ENCODE measurements at places on chromosomes 5 and 9.

GRCh38 chr5:175689147-175689991 lies 31.5 kb downstream of the HRH2 start:
- no peak for DNase-seq

DNA sequence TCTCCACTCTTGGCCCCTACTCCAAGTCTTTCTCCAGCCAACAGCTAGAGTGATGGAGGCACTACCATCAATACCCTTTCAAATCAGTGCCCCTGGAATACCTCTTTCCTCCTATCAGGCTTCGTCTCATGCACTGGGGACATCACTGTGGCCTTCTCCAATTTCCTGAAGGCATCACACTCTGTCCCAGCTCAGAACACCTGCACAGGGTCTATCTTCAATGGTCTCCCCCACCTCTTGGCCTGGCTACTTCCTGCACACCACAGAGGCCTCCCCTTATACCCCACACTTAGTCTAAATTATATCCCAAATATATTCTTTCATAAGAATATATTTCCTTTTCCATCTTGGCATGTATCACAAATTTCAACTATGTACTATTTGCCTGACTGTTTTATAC lies 34.5 kb downstream of the ECPAS start:
- no peak for DNase-seq

DNA sequence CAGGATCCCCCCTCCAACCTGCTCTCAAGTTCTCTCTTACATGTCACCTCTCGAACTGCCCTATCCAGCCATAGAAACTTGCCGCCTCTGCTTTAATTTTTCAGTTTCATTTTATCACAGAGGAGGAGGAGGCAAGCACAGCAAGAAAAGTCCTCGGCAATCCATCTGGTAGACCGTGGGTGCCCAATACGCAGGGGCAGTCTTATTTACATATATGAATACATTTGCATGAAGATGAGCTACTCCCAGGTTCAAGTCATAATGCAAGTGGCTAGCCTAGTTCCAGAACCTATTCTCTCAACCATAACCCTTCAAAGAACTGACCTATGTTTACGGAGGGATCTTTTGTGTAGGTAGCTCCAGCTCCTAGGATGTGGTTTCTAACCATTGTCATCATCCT lies 223.2 kb upstream of the PANK3 start:
- no peak for DNase-seq

DNA sequence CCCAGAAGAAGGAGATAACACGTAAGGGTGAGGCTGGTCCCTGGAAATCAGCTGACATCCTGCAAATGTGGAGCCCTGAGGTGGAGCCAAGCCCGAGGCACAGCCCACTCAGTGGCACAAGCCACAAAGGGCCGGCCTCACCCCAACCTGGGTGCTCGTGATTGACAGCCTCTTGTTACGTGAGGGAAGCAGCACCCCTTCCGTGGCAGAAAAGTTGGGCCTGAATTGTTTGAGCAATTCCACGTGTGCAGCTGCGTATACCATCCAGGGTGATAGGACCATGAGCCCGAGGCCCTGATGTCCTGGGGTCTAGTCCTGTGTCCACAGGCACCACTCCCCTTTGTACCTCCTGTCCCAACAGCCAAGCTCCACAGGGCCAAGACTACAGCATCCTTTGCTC lies 4.8 kb downstream of the ORM2 start:
- DNase-seq: no peak

GRCh38 chr5:162837155-162837554 lies 600.2 kb upstream of the CCNG1 start:
- no peak for DNase-seq

DNA sequence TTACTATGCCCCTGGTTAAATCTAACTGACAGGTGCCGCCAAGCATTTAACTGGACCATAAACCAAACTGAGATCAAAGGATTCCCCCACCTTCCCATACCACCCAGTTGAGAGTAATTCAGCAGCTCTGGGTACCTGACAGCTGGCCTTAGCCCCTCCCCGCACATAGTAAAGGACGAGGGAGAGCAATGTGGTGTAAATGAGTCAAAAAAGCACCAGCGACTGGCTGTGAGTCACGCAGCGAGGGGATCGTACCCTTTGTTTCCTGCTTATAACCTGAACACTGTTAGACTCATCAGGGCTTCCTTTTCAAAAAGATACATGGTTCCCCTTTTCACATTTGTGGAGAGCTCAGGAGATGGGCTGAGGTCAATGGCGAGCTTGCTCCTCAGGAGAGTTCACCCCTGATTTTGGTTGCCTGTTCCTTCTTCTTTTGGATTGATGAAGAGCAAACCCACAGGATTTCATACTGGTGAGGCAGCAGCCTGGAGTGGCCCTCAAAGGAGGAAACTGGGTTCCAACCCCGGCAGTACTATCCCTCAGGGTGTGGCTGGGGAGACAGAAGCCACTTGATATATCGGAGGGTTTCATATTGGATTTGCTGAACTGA lies 71.5 kb downstream of the ANKRD33B start:
- peak; percentile 15 for DNase-seq

DNA sequence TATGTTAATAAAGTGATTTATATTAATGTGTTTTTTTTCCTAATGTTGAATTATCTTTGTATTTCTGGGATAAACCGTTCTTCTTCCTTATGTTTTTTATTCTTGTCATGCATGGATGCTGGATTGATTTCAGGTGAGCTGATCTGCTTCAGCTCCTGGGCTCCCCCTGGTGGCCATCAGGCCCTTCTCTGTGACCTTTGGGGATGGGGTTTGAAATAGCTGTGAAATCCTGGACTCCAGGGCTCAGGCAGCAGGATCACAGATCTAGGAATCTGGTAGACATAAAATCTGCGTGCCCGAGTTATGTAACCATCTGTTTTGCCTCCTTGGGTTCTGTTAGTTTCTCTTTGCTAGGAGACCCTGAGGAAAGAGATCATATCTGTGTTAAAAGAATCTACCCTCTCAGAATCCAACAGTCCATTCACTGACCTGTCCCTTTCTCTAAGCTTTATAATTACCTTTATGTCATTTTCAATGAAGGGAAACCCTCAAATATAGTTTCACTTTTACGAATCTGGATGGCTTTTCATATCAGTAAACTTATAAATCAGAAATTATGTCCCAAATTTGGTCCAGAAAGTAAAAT lies 12.2 kb upstream of the OR13J1 start:
- DNase-seq: peak; percentile 64

GRCh38 chr9:133795049-133795448 lies 56.9 kb upstream of the SARDH start:
- no peak for DNase-seq

DNA sequence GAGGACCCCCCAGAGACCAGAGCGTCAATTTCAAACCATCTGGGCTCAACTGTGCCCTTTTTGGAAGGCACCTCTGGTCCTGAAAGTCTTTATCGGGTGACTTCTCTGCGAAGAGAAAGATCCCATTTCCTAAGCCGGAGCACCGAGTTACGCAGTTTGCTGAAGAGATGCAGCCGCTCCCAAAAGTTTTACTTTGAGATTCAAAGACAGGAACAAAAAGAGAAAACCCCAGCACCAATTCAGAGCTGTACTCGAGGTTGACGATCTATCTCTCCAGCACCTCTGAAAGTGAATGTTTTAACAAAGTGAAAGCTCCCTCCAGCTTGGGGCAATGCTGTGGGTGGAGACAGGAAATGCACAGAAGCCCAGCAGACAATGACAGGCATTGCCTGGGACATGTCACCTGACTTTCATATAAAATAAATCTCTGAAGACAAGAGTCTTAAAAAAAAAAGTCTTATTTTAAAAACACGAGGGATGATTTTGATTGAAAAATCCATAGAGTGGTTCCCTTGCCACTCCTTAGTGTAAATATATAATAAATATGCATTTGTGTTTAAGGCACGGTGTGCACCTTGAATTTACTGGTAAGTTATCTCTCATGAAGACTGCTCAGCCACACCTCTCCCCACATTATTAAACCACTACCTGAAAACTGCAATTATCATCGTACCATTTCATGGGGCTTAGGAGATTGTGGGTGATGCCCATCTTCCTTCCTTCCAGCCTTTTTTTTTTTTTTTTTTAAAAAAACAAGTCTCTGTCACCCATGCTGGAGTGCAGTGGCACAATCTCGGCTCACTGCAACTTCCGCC lies 79.9 kb downstream of the FNBP1 start:
- peak; percentile 40 for DNase-seq

- no peak for DNase-seq
Measured at GRCh38 chr9:119487118-119487827, 118.0 kb upstream of the BRINP1 start.

DNA sequence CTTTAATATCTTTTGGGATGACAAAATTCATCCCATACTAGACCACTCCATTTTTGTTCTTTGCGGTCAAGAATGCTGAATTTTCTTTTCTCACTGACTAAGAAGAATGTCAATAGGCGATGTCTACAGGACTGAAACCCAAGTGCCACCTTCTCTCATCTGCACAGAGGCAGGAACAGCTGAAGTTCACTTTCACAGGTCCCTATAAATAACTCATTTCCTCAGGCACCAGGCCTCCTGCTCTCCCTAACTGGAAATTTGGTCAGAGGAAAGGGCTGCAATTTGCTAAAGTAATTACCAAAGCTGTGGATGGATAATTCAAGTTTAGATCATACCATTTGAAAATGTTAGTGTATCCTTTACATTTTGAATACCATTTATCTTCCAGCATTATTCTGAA lies 142.9 kb downstream of the DIRAS2 start:
- no peak for DNase-seq

GRCh38 chr9:95770653-95771131 lies 104.8 kb upstream of the ERCC6L2 start:
- DNase-seq: no peak

DNA sequence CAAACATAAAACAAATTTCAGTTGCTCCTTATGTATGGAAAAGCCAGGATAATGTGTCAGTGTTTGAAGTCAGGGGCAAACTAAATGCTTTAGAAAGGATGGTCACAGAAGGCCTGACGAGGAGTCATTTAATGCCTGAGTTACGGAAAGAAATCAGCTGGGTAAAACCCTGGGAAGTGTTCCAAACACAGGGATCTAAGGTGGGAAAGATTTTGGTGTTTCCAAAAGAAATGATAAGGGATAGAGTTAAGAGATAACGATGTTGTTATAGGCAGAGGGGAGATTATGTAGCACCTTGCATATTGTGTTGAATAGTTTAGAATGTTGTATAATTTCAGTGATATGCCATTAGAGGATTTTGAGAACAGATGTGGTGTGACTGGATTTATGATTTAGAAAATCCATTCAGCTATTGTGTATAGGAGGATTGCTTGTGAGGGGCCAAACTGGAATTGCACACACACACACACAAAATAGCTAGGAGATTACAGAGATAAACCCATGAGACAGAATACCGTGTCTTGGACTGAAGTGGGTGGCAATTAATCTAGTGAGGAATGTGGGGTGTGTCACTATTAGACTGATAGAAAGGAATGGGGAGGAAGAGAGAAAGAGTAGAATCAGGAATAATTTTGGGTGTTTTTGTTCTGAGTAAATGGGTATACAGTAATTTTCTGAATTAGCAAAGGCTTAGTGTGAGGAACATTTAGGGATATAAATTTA lies 274.2 kb upstream of the DAB2 start:
- DNase-seq: no peak

DNA sequence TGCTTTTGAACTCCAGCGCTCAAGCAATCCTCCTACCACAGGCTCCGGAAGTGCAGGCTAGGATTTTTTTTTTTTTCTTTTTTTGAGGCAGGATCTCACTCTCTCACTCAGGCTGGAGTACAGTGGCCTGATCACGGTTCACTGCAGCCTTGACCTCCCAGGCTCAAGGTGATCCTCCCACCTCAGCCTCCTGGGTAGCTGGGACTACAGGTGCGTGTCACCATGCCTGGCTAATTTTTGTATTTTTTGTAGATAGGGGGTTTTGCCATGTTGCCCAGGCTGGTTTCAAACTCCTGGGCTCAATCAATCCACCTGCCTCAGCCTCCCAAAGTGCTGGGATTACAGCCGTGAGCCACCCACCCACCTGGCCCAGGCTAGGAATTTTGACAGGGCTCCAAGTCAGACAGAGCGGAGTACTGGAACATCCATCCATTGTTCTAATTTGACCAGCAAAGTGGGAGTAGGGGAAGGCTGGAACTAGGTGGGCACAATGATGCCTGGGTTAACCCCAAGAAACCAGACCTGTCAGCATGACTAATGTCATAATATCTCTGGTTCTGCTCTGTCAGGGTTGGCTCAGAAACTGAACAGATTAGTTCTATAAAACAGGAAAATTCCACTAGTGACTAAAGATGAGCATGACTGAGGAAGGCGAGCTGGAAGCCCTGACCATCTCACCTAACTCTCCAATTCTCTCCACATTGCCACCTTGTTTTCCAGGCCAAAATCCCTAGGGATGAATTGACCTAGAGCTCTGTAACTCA lies 9.2 kb downstream of the ZBTB5 start:
- DNase-seq: no peak

GRCh38 chr5:107776506-107776905 lies 105.8 kb upstream of the EFNA5 start:
- DNase-seq: no peak

DNA sequence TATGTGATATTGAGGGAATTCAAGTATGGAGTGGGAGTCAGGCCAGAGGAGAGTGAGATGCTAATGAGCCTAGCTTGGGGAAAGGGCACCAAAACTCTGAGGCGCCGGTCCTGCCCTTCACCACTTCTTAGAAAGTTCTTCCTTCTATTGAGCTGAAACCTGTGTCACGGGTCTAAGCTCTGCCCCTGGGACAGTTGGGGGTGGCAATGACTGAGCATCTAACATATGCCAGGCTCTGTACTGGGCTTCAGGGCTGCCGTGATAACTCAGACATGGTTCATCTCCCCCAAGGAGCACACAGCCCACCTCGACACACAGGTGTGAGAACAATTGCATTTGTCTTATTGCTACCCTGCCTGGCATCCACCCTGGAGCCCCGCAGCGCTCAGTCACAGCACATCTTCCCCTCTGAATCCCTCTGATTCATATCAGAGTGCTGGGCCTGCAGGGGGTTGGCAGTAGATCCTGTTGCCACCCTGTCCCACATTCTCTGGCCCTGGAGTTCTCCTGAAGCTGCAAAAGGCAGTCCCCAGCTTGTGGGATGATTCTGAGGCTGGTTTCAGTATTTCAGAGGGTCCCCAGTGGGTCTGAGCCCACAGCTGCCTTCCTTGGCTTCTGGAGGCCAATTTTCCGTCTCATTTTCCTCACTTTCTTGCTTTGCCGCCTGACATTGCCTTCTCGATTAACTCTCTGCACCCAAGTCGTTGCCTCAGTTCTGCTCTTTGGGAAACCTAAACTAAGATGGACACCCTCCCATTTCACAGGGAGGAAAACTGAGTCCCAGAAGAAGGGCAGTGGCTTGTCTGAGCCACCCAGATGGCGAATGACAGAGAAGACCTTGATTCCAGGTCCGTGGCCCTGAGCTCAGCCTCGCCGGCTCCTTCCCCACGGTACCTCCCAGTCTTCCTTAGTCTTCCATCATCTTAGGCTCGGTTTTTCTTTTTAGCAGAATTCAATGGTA lies 42.5 kb downstream of the ALG2 start:
- no peak for DNase-seq

DNA sequence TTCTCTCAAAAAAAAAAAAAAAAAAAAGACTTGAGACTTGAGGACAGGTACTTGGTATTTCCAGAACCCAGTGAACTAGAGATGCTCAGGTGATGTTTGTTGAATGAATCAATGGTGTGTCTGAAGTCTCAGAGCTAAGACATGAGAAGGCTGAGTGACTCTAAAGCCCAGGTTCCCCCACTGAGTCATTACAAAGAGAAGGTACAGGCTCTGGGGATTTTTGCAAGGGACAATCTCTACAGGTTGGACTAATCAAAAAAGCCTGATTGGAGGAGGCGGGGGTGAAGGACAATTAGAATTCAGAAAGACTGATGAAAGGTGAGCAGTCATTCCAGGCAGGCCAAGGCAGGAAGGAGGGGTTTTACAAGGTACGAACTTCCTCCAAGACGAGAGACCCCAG lies 8.2 kb upstream of the FABP6 start:
- no peak for DNase-seq

GRCh38 chr9:96540106-96540505 lies 79.5 kb downstream of the CDC14B start:
- no peak for DNase-seq

Measured in stimulated activated CD4-positive, alpha-beta T cell treated with anti-CD3 and anti-CD28 coated beads, Interleukin-15, amount 100 ng/mL, for 1 hour (primary cell).